ENCODE measurements at places on chromosomes 2 and 18.

- no peak for DNase-seq
Measured at GRCh38 chr2:220572385-220572784, 945.0 kb downstream of the SLC4A3 start.

GRCh38 chr18:48769006-48769636 is 181.6 kb downstream of the SMAD7 start:
- no peak for DNase-seq

DNA sequence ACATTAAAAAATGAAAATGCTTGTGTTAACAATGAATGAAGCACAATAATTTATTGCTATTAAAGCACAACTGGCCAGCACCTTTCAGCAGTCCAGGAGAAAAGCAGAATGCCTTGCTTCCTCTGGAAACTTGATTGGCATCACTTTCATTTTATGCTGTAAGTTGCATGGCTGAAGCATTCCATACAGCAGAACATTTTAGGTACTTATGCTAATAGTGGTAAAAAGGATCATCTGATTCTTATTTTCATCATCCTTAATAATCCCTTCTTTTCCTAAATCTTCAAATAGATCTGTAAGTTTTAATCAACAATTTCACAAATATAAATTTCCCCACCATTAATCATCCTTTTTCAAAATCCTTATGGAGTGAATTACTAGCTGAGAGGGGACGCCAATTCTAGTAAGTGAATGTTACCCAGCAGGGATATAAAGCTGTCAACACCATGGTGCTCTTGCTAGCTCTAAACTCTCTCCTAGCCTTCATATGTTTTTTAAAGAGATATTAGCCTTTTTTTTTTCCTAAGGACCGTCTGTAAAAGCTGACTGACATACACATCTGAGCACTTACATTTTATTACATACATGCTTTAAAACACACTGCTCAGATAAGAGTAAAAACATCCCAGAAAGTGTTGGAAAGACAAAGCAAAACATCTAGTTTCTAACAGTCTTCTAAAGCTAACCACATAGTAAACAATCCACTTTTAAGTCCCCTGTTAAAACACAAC is 5.3 kb downstream of the SATB2 start:
- no peak for DNase-seq

GRCh38 chr2:6314218-6314960 is 551.3 kb downstream of the CMPK2 start:
- no peak for DNase-seq

GRCh38 chr18:49279041-49279440 is 181.4 kb downstream of the DYM start:
- DNase-seq = no peak

GRCh38 chr2:234372506-234372905 is 124.4 kb downstream of the ARL4C start:
- no peak for DNase-seq

Data from activated CD8-positive, alpha-beta memory T cell treated with anti-CD3 and anti-CD28 coated beads for 48 hours (primary cell).